SJSA1 (cell line): ENCODE measurements at places on chromosomes 16 and 17. TPM values are rescaled to one million over a fixed set of nuclear protein-coding genes. Genes with fewer than 3 reads are reported as not detected.
A peak's percentile ranks its signal among the peaks of the same experiment; 100 is the strongest.

Gene TBC1D3H
- not detected in 2 replicates for total RNA-seq

Gene MMP15
- total RNA-seq = 1.2 and 1.9 TPM in 2 replicates

Gene OGFOD1
- total RNA-seq = 67.0 and 69.8 TPM in 2 replicates

Gene KRTAP3-1
- total RNA-seq = not detected in 2 replicates

Gene HOXB13
- not detected in 2 replicates for total RNA-seq

GRCh38 chr16:74949309-74949708 is 35.6 kb downstream of the WDR59 start:
- no peak for DNase-seq

GRCh38 chr17:73394512-73395450 is 83.0 kb upstream of the CDC42EP4 start:
- no peak for DNase-seq

- peak; percentile 57 for DNase-seq
Observed at GRCh38 chr17:33049781-33050414, 58.3 kb downstream of the SPACA3 start.

GRCh38 chr17:55281649-55282378 is 17.1 kb downstream of the HLF start:
- no peak for DNase-seq
